Mammary epithelial cell (primary cell): ENCODE measurements at places on chromosomes 2 and 18. TPM values are rescaled to one million over a fixed set of nuclear protein-coding genes. Genes with fewer than 3 reads are reported as not detected.

DNA sequence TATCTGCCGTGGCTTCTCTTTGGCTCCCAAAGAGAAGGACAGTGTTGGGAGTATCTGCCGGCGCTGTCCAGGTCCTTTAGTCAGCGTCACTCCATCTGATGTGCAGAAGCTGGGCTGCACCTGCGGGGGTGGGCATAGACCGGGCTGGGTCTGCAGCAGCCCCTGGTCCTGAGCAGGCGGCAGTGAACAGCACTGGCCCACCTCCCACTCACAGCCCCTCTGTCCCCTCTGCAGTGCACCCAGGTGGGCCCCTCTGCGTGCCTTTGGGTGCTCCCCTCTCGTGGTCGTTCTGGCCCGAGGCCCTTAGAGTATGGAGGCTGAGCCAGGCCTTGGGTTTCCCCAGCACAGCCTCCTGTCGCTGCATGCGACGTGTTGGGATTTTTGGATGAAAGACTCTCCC is 95.7 kb downstream of the USP40 start:
- no peak for DNase-seq

DNA sequence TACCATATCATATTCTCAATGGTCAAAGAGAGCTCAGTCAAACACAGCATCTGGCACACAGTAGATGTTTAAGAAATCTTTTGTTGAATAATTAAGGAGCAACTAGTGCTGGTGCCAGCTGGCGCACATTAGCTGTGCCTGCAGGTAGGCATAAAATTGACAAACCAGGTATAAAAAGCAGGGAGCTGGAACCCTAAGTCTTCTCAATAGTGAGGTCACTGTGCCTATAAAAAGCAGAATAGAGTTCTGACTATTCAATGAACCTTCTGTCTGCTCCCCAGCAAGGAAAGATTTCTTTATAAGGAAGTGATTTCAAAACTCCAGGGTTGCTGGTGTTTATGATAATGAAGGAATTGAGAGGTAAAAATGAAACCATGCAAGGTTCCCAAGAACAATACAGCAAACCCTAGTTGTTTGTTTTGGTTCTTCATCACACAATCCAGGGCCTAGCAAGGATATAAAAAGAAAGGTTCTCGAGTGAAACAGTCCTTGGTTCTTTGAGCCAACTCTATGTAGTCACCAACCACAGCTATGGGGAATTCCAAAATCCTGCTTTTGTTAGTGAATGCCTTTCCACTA is 76.1 kb downstream of the THADA start:
- peak; percentile 94 for DNase-seq

DNA sequence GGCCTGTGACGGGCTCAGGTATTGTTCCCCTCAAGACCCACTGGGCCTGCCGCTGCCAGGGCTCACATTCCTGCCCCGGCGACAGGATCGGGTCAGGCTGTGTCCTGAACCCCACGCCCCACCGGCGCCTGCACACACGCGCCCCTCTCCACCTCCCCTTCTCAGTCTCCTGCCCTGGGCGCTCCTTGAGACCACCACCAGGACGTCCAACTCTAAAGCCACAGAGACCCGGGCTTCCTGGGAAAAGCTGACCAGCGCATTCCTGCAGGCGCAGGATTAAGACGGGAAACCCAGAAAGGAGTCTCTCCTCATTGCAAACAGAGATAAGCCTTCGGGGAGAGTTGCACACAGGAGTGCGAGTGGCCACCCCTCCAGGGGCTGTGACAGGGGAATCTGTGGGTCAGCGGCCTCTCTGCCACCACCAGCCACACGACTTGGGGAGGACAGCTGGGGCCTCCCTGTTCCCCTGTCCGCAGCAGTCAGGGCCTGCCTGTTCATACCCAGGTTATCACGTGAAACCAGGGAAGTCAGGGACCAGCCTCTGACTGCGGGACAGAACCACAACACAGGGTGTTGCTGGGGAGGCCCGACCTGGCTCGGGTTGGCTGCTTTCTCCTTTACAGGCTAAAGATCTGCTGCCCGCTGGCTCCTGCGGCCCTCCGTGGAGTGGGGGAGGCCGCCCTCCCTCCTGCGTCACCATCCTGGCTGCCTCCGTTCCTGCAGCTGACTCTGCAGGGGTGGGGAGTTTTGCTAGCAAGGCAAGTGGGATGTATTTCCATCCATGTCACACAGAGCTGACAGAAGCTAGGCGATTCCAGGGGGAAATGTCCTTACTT is 88.8 kb downstream of the ZCCHC2 start:
- DNase-seq = no peak

NMS gene
- not detected for polyA plus RNA-seq

DNA sequence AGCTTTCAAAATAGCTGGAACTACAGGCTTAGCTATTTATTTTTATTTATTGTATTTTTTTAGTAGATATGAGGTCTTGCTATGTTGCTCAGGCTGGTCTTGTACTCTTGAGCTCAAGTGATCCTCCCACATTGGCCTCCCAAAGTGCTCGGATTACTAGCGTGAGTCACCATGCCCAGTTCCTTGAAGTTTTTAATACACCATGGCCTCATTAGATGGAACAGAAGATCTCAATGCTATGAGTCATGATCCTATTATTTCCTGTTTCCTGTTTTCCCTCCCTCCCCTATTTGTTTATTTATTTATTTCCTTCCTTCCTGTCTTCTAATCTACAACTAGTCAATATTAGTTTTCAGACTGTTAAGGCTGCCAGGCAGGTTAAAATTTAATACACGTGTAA is 309.0 kb downstream of the CMPK2 start:
- DNase-seq = no peak

GRCh38 chr18:44742718-44743311 is 62.1 kb downstream of the SETBP1 start:
- no peak for DNase-seq

TACR1 gene
- polyA plus RNA-seq = not detected

- no peak for DNase-seq
These were observed 86.8 kb upstream of the HS6ST1 start for GRCh38 chr2:128405467-128405900.

DNA sequence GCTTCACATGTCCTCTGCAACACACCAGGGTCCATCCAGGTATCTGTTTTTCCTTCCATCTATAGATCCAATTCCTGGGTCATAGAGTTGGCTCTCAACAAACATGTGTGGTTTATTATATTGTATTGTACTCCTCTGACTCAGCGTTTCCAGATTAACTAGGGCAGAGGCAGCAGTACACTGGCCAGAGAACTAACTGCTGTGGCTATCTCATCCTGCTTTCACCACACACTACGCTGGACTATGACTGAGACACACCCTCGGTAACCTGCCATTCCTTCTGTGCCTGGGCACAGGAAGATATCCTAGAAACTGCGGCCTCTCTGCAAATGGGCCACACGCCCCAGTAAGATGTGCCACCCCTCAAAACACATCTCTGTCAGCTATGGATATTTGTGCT is 159.8 kb upstream of the STK17B start:
- peak; percentile 21 for DNase-seq

GRCh38 chr2:18435426-18436037 is 124.9 kb downstream of the RDH14 start:
- DNase-seq = peak; percentile 31

MAP3K19 gene
- polyA plus RNA-seq = not detected

GRCh38 chr2:211391189-211391567 is 834.8 kb downstream of the CPS1 start:
- DNase-seq = no peak

ACVR1 gene
- 17.1 TPM for polyA plus RNA-seq

DNA sequence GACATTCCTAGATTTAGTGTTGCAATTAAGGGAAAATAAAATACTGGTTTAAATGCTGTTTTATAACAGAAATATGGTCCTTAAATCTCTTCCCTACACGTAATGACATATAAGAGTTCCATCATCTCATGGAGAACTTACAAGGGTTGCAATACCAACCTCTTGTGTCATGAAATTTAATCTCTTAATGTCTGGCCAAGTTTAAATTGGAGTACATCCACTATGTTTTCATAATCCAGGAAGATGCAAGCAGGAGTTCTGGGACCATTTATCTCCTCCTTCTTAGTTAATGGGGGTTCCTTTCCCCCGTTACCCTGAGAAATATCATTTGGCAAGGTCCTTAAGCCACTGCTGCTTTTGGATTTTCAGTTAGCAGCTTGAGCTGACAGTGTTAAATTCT is 126.0 kb upstream of the ACVR2A start:
- no peak for DNase-seq

GRCh38 chr2:50591642-50592041 is 440.3 kb downstream of the NRXN1 start:
- no peak for DNase-seq

CNTNAP5 gene
- polyA plus RNA-seq = not detected

- DNase-seq = no peak
These were observed 277.1 kb upstream of the CCDC68 start for GRCh38 chr18:55236150-55236931.

WNT10A gene
- polyA plus RNA-seq = 0.85 TPM

GRCh38 chr2:241827394-241827793 is 18.4 kb downstream of the NEU4 start:
- DNase-seq = no peak

- no peak for DNase-seq
These were observed 73.6 kb downstream of the OLA1 start for GRCh38 chr2:174174741-174175140.

UGT1A7 gene
- not detected for polyA plus RNA-seq

DNA sequence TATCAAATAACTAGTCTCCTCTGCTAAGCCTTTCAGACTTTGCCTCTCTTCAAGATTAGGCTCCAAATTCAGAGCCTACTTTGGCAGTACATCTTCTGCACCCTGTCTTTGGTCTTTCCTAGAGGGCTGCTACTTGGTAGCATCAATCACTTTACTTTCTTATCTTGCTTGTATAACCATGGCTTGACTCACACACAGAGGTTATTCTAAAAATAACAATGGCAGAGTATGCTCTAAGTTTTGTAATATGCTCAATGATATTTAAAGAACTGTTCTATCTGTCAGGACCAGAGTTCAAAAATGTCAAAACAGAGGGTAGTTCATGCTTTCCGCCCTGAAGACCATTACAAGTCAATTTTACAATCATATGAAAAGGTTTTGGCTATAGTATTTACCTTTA is 27.7 kb downstream of the THOC1 start:
- no peak for DNase-seq

- no peak for DNase-seq
These were observed 2.0 kb downstream of the IKZF2 start for GRCh38 chr2:213149294-213149875.

- DNase-seq = no peak
These were observed 1.1 kb downstream of the PRR30 start for GRCh38 chr2:27138111-27138510.

UGT1A5 gene
- not detected for polyA plus RNA-seq

DNA sequence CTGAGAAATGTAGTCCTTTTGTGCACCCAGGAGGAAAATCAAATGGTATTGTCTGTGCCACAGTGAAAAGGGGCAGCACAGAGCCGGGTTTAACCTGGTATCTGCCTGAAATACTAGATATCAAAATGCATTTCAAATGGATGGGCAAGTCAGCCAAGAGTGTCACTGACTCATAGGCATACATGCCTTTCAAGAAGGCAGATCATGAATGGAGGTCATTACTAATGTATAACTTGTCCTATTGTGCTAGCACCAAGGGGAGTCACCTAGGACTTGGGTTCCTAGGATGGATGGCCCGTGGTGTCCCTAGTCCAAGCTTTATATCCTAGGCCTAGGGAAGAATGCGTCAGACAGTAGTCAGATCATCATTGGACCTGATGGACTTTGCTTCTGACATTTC is 49.9 kb downstream of the TCF7L1 start:
- no peak for DNase-seq

GRCh38 chr2:48856144-48856543 is 100.6 kb upstream of the LHCGR start:
- peak; percentile 21 for DNase-seq

LYPD1 gene
- polyA plus RNA-seq = not detected

DNA sequence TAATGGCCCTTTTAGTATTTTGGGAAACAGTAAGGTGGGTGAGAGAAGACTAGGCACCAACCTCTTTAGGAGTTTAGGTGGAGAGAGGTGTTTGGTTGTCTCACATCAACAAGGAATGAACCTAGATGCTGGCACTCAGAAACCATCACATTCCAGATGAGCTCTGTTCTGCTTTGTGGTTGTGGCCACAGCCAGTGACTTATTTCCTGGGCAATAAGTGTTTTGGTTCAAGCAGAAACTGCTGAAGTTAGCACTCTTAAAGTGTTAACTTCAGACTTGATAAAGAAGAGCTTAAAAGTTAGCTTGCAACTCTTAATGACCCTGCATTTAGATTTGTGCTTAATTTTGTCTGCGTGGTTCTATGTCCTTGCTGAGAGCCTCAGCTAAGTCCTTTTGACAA is 929.2 kb downstream of the SLC4A3 start:
- peak; percentile 71 for DNase-seq

CCDC178 gene
- not detected for polyA plus RNA-seq

FAM124B gene
- polyA plus RNA-seq = not detected

DNA sequence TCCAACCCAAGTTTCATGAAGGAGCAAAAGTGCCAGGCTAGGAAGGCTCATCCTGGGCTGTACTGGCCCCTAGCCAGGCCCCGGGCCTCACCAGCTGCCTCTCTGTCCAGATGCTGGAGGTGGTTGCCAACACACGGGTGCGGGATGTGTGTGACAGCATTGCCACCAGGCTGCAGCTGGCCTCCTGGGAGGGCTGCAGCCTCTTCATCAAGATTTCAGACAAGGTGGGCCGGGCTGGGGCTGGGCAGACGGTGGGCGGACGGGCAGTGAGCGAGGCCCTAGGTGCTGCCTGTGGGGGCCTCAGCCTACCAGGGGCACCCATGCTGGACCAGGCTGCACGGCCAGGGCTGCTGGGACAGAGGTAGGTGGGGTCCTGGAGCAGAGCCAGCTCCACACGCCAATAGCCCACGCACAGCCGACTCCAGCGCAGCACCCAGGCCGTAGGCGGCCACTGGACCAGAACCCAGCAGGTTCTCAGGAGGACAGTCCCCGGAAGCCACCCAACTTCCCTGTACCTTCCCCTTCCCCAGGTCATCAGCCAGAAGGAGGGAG is 11.8 kb upstream of the GPR17 start:
- no peak for DNase-seq

- DNase-seq = no peak
These were observed 24.3 kb upstream of the KLHL29 start for GRCh38 chr2:23360571-23361125.

DNA sequence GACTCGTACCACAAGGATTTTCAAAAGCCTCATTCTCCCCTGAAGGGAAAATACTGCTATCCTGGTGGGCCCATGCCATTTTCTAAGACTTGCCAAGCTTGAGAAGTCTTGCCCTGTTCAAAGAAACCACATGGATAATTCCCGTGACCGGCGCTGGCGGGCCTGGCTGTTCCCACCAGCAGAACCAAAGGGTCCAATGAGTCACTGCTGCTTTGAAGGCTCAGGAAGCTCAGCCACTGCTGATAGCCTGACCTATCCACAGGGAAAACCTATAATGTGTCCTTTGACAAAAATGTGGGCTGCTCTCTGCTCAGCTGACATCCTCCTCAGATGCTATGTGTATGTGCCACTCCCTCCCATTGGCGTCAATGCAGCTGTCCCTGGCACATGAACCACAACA is 137.9 kb upstream of the RAB12 start:
- no peak for DNase-seq

PRKAG3 gene
- not detected for polyA plus RNA-seq

KCNE4 gene
- 0.25 TPM for polyA plus RNA-seq

DNA sequence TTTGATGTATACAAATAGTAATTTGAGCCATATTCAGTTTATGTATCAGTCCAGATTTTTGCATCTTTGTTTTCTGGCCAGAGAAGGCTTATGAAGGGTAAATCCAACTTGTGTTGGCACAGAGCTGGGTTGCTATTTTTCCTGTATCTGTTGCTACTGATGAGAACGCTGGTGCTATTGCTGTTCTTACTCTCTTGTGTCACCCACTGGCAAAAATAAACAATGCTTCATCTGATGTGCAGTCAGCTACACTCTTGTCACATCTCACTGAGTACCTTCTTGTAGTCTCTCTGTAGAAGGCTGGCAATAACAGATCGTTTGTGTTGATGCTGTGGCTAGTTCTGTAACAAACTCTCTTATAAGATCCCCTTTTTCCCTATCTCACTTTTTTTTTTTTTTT is 323.4 kb downstream of the CDH19 start:
- no peak for DNase-seq
